Stimulated activated CD4-positive, alpha-beta T cell treated with anti-CD3 and anti-CD28 coated beads, Interleukin-2, amount 100 ng/mL, for 24 hours (primary cell): ENCODE measurements at places on chromosomes 5 and 9.
A peak's percentile ranks its signal among the peaks of the same experiment; 100 is the strongest.

DNA sequence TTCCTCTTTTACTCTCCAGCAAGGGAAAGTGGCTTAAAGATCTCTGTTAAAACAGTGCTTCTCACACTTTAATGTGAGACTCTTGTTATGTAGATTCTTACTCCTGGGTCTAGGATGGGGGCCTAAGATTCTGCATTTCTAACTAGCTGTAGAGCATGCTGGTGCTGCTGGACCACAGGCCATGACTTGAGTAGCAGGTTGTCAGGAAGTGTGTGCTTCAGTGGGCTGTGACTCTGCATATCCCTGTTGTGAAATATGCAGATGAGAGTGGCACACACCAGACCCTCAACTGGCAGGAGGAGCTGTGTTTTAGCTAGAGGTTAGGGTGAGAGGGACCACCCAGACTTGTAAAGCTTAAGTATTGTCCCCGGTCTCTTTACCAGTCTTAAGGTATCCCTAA lies 191.1 kb upstream of the DMRT1 start:
- no peak for DNase-seq

DNA sequence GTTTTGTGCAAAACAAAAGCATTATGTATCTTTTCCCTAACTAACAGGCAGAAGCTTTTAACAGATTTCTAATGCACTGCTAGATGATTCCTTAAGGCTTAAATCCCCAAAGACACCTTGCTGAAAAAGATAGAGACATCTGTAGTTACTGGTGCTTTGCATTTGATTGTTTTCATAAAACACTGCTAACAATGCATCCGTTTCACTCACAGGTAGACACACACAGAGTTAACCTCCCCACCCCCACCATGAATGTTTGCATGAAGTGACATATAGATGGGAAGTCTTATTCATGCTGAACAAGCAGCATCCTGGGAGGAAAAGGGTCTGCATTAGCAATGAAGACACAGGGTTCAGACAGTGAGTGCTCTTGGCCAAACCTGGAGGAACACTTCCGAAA lies 100.9 kb downstream of the ASTN2 start:
- no peak for DNase-seq

GRCh38 chr5:103589357-103589756 lies 26.8 kb upstream of the NUDT12 start:
- DNase-seq = no peak

GRCh38 chr5:164170814-164171213 lies 665.4 kb downstream of the MAT2B start:
- DNase-seq = no peak

DNA sequence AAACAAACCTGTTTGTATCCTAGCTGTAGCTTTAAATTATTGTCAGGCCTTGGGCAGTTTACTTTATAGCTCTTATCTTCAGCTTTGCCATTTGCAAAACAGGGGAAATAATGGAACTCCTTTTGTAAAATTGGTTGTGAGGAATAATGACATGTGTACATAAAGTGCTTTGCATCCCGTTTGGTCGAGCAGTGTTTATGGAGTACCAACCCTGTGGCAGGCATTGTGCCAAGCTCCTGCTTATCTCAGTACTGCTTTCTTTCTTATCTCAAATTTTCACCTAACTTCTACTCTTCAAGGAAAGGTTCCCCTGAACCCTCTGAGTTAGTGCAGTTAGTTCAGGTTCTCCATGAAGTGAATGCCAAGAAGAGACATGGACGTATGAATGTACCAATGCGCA lies 9.4 kb upstream of the TENT2 start:
- DNase-seq = no peak

- DNase-seq = no peak
Observed at GRCh38 chr9:83435301-83435700, 102.9 kb downstream of the FRMD3 start.

DNA sequence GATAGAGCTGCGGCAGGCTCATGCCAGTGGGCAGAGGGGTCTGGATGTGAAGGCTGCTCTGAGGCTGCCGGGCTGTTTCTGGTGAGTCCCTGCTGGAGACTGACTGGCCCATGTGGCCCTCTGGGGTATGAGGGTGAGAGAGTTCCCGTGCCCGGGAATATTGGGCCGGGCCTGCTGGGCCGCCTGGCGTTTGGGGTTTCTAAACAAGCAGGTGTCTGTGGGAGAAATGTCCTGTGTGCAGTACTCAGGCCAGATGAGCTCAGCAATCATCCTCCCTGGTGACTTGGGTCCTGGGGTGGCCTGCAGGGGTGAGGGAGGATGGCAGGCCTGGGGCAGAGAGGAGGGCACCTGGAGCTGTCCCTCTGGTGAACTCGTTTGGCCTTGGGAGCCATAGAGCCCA lies 74.9 kb downstream of the MACROH2A1 start:
- no peak for DNase-seq

DNA sequence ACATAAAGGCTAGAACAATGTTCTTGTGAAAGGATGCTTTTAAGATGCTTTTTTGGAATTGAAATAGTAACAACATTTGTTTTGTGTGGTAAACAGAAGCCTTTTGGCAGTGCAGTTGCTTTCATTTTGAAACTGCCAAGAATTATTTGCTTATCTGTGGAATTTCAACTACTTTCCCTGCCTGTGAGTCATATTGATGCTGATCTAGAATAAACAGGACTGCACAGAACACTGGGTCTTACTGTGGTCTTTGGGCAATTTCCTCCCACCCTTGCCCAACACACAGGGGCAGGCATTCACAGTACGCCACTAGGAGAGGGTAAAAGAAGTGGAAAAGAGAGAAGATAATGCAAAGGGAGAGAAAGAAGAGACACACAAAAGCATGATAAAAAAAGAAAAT lies 483.7 kb downstream of the ELAVL2 start:
- no peak for DNase-seq

DNA sequence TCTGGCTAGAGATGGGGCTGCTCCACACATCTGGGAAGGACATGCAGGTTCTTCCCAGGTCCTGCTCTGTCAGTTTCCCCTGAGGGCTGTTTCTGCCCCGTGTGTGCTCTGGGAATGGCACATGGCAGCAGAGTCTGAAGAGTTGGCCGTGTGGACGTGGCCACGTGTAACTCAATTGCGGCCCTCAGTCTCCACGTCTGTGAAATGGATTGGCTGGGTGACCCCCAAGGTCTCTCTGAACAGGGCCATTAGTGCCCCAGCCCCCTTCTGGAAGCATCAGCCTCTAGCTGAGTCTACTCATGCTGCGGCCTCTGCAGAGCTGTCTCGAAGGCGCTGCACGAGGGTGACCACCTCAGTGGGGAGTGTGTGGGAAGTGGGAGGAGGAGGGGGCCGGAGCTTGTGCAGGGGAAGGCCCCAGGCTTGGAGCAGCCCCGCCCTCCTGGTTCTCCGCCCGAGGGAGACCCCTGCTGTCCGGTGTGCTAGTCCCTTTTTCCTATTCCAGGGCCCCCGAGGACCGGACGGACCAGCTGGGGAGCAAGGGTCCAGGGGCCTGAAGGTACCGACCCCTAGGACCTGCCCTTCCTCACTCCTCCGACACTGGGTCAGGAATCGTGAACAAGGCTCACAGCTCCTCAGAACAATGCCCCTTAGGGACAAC lies 58.9 kb upstream of the ORM1 start:
- DNase-seq = no peak

DNA sequence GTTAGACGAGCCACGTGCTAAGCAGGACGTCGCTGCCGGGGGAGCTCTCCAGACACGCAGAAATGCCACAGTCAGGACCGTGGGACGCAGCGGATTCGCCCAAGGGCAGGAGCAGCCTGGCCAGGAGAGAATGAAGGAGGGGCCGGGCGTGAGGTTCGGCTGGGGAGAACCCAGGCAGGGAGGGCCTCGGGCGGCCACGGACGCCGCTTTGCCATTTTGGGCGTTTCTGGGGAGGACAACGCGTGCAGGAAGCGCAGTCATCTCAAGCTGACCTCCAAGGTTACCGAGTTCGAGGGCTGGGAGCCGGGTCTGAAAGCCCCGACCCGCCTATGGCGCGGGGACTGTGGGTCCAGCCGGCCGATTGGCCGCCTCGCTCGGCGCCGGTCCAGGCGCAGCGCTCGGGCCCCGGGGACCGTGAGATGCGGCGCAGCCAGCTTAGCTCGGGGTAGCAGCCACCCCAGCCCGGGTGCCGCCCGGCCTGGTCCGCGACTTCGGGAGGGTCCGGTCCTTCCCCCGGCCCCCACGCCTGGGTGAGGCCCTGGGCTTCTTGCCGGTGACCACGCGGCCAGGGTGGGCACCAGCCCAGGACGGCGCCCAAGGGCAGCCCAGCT lies 760 bp upstream of the MAN1B1 start:
- peak; percentile 41 for DNase-seq

DNA sequence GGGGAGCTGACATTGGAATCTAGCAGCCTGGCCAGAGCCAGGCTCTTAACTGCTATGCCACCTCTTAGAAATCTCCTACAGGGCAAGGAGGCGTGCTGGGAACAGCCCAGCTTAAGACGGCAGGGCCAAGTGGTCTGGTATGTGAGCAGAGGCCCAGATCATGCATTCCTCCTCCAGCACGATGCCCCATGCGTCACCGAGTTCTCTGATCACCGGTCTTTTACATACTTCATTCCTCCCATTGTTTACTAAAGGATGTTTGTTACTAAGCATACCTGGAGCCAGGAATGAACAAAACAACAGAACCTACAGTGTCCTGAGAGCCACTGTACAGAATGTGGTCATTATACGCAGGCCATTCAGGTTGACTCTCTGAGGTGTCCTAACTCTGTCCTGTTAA lies 73.8 kb downstream of the TRIO start:
- DNase-seq = no peak

GRCh38 chr5:1246711-1247431 lies 21.7 kb downstream of the SLC6A18 start:
- peak; percentile 35 for DNase-seq

GRCh38 chr9:98488571-98489312 lies 220.0 kb downstream of the GABBR2 start:
- no peak for DNase-seq

DNA sequence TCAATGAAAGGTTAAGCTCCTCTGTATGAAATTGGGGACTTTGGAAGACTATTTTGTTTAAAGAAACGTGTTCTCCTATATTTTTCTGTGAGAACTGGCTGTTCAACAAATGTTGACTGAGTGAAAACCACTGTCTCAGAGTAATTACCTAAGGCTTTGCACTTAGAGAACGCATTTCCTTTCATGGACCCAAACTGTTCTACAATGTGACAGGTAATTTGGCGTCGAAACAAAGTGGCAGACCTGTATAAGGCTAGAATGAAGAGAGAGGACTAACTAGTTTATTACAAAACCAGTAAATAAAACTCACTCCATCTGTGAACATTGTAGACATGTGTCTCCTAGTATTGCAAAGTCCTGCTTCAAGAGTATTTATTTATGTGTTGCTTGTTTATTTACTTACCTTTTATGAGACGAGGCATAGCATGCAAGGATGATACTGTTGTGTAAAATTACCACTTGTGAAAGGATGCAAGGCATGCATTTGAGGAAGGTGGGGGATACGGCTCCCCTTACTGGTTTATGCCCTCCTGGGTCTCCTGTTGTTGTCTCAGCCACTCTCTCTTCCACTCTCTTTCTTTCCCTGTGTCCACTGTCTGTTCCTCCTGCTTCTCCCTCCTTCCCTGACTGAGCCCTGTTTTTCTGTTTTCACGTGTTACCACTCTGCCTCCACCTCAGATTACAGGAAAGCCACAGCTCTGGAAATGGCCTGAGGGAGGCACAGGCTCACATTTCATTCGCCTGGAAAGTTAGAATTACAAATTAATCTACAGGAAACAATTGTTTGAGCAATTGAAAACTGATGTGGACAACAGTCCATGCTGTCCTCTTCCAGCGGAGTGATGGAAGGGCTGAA lies 444.0 kb upstream of the ZNF608 start:
- no peak for DNase-seq

DNA sequence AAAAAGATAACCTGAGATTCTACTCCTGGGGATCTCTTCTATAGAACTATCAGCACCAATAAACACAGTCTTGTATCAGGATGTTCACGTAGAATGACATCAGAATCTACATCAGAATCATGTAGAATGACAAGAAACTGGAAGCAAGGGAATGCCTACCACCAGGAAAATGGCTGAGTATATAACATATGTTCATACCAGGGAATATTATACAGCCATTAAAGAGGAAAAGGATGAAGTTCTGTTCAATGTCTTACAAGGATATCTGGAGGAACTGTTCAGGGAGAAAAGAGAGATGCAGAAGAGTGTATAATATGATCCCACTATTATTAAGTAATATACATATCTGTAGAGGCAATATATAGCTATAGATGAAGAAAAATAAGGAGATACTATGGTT lies 4.8 kb downstream of the ZBED3 start:
- no peak for DNase-seq

DNA sequence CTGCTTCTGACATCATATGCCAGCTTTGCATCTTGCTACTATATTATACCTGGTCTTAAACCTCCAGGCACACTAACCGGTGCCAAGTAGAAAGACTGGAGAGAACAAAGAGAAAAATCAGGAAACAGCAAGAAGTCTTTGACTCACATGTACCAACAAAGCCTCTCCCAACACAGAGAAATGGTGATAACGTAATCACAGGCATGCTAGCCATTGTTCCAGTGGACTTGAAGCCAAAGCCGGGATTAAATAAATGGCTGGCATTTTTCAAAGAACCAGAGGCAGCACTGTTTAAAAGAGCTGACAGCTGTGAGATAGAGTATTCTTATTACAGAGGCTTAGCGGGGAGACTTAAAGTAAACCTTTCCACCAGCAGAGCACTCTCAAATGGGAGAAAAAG lies 148.4 kb upstream of the NFIL3 start:
- no peak for DNase-seq

DNA sequence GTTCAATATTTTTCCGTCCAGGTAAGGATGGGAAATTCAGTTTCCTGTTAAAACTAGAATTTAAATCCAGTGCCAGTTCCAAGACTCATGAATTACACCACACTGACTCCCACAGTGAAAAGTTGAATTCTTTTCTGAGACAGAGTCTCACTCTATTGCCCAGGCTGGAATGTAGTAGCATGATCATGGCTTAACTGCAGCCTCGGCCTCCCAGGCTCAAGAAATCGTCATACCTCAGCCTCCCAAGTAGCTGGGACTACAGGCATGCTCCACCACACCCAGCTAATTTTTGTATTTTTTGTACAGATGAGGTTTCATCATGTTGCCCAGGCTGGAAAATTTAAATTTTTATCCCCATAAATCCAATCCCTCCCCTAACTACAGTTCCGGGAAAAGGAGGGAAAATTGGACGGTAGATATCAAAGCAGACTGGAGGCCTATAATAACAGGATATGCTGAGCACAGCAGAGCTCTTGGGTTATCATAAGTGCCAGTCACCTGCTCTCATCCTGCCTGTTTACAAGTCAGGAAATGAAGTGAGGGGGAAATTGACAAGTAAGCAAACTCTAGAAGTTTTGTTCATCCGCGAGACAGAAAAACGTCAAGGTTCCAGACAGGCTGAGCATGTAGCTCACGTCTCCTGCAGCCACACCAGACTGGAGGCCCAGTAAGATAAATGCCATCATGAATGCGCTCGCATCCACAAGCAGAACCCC lies 105.7 kb downstream of the UGCG start:
- no peak for DNase-seq

DNA sequence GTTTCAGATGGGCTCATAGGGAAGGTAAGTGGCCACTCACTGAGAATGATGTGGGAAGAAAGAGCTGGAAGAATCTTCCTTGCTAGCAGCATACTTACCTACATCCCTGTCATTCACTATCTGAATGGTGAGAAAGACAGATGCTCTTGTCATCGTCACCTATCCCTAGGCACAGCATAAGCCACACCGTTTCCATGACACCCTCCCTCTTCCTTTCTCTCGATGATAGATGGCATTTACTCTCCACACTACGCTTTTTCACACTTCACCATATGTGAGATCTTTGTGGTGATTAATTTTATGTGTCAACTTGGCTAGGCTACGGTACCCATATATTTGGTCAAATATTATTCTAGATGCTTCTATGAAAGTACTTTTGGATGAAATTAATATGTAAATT lies 44.4 kb upstream of the FER start:
- no peak for DNase-seq
